ENCODE measurements at places on chromosomes 12 and 14.

- DNase-seq = peak; percentile 92
These were observed 661 bp upstream of the OGFOD2 start for GRCh38 chr12:122974274-122974891.

- no peak for DNase-seq
These were observed 28.0 kb downstream of the VPS37B start for GRCh38 chr12:122867691-122868461.

DNA sequence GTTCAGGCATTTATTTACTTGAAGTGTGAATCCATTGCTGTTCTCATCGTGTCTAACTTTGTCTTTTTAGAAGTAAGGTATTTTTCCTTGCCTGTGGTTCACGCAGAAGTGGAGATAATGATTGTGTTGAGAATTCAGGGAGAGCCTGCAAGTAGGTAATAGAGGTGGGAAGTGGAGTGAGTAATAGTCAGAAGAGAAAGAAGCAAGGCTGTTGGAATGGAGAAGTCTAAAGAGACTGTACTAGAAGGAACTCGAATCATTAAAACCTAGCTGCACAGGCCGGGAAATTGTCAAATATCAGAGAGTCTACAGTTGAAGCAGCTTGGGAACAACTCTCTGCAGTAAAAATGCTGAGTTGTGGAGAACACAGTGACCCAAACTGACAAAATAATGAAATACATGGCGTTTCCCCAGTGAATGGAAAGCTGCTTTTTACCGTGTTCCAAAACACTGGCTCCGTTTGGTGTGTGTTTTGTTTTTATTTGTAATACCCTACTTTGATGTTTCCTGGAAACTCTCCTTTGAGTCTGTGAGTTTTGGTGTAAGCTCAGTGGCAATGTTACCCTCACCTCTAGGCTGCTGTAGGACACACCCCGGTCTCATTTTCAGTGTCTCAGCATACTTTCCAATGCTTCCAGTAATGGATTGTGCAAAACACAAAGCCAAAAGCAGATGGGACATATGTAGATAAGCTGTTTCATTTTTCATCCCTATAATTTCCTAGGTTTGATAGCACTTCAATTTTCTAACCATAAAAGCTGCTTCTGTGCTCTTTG lies 146.6 kb downstream of the CRADD start:
- DNase-seq = no peak

DNA sequence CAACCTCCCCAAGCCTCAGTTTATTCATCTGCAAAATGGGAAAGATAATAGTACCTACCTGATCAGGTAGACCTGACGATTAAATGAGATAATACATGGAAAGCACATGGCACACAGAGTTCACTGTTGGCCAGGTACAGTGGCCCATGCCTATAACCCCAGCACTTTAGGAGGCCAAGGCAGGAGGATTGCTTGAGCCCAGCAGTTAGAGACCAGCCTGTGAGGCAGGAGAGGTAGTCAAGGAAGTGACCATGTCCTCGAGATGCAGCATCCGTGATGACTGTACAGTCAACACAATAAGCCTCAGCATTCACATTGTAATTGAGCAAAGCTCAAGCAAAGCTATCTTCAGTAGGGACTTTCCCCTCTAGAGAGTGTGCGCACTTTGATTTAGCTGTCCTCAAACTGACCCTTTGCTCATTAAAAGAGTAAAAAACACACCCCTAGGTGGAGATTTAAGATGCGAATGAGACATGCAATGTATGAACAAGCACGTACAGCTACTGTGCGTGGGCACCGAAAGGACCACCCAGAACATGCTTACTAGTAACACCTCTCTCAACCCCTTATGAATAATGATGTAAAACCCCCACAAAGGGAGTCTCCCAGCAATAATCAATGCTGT lies 9.9 kb downstream of the ISCU start:
- no peak for DNase-seq

DNA sequence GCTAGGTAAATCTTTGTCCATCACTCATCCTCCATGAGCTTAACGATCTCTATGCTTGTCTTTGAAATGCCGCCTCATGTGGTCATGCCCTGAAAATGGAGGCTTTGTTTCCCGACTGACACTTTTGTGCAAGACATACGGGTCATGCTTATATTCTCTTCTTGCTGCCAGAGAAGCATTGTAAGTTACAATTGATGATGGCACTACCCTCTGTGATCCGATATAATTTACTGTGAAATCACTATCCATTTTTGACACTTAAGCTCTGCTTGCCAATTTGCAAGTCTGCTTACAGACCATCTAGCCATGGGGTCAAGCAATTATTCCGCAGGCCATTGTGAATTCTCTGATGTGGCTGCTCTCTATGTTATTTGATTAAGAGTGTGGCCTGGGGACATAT lies 650.0 kb downstream of the FLRT2 start:
- no peak for DNase-seq

GRCh38 chr12:108270035-108270848 lies 68.9 kb downstream of the CMKLR1 start:
- DNase-seq = no peak

- DNase-seq = no peak
These were observed 234.0 kb downstream of the ETNK1 start for GRCh38 chr12:22858849-22859570.

DNA sequence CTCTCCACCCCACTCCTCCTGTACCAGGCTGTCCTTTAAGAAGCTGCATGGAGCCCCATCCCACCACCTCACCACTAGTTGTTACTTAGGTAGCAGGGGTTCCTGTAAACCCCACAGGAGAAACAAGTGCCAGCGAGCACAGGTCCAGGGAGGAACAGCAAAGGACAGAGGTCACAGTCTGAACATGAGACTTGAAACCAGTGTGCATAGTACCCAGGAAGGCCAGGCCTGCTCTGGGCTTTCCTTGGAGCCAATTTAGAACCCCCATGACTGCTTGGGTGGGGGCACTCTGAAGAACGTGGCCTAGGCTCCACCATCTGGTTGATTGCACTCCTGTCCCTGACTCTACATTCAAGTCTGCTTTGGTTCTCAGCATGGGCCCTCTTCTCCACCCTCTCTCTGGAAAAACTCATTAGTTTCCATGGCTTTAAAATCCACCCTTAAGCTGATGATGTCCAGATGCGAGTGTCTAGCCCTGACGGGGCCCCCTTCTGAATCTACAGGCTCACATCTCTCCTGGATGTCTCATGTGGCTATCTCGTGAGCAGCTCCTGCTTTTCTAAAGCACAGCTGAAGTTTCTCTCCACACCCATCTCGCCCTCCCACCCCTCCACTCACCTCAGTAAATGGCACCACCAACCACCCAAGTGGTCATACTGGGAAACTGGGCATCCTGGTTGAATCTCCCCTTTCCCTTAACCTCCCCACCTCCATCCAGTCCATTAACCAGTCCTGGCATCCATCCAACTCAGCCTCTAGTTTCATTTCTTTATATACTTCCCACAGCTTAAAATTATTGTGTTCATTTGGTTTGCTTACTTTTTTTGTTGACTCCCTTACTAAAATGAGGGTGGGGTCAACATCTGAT lies 8.4 kb downstream of the KRT3 start:
- DNase-seq = no peak

GRCh38 chr12:119565404-119565803 lies 28.2 kb upstream of the TMEM233 start:
- no peak for DNase-seq

- DNase-seq = no peak
These were observed 18.8 kb downstream of the GPR65 start for GRCh38 chr14:88023658-88024187.

- no peak for DNase-seq
These were observed 119.7 kb downstream of the PTCSC3 start for GRCh38 chr14:36056845-36057244.

DNA sequence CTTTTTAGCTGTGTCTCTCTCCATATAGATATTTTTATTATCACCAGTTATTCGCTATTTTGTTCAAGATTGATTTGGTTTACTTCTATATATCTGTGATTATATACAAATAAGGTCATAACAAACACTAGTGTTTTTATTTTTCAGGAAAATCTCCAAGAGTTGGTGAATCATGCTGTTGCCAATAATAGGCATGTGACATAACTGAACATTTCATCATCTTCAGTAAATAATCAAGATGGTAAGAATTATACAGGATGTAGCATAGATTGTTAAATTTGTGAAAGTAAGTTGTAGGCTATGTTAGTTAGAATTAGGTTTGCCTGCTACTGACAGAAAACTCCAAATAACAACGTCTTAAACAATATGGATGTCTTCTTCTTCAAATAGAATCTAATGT lies 240.9 kb upstream of the PDE3A start:
- no peak for DNase-seq

DNA sequence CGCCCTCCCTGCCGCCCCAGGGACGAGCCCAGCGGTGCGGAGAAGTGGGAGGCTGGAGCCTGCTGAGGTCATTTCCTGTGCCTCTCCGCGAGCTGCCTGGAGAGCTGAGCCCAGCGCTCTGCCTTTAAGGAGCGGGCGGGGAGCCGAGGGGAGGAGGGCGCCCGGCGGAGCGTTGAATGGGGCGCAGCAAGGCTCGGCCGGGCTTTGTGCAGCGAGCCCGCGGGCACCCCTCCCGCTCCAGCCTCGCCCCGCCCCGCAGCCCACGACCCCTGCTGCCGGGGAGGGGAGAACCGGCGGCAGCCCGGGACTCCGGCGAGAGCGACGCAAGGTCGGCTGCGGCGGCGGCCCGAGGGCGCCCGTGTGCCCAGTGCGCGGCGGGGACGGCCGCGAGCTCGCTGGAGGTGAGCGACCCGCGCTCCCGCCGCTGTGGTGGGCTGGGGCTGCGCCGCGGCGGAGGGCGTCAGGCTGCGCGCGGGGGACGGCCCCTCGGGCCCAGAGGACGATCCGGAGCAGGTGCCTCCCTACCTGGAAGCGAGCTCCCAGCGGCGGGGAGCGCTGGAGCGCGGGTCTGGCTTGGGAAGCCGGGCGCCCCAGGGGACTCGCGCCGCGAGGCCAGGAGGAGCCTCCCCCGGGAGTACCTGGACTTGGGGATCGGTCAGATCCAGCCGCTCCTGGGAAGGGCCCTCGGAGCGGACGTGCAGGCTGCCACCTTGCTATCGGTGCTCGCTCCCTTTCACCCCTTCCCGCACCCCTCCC lies at the start of gene PLEKHH1:
TSS of gene PLEKHH1 (plus strand) at position 293 of the 756 bp plus-strand sequence. CDS start 8,578 bp downstream, outside the sequence.
- DNase-seq = no peak

GRCh38 chr14:56580221-56580711 lies 668 bp downstream of the TMEM260 start:
- no peak for DNase-seq

DNA sequence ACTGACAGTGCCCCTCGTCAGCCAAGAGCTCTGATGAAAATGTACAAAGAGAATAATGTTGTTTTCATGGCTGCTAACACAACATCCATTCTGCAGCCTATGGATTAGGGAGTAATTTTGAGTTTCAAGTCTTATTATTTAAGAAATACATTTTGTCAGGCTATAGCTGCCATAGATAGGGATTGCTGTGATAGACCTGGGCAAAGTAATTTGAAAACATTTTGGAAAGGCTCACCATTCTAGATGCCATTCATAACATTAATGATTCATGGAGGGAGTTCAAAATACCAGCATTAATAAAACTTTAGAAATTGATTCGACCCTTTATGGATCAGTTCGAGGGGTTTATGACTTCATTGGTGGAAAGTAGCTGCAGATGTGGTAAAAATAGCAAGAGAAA lies 149.8 kb downstream of the GPHN start:
- DNase-seq = no peak

- DNase-seq = no peak
These were observed 240.3 kb downstream of the EMP1 start for GRCh38 chr12:13436696-13437391.
